CD4-positive, alpha-beta T cell treated with Interferon alpha-2 for 1 hour (primary cell): ENCODE measurements at places on chromosomes 1 and 21.

DNA sequence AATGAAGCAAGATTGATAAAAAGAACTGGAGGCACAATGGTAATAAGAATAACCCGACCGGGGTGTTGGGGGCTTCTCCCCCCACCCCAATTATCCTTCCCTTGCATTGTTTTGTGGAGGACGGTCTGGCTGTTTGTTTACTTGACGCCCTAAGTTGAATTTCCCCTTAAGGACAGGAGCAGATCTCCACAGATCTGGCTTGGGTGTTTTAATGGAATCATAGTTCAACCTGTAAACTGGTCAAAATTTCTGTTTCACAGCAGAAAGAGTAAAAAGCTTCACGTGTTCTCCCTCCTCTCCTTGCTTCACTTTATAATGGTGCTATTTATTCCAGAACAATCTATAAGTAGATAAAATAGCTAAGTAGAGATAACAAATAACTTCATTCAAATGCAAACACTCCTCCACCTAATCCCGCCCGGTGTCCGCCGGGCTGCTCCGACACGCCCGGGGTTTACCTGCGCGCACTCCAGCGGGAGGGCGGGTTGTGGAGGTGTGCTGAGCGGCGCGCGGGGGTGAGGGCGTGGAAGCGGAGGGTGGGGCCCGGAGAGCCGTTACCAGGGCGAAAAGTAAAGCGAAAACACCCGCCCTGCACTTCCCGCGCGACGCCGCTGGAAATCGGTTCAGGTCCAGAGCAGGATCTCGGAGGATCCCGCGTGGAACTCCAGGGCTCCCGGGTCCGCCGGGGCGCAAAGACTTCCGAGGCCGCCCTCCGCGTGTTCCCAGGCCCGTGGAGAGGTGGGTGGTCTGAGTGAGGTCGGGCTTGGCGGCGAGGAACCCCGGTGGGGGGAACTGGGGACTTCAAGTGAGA lies 2.0 kb upstream of the ATF3 start:
- peak; percentile 62 for DNase-seq

- DNase-seq, result no peak
Measured at GRCh38 chr1:171366085-171366484, 52.1 kb downstream of the FMO4 start.

DNA sequence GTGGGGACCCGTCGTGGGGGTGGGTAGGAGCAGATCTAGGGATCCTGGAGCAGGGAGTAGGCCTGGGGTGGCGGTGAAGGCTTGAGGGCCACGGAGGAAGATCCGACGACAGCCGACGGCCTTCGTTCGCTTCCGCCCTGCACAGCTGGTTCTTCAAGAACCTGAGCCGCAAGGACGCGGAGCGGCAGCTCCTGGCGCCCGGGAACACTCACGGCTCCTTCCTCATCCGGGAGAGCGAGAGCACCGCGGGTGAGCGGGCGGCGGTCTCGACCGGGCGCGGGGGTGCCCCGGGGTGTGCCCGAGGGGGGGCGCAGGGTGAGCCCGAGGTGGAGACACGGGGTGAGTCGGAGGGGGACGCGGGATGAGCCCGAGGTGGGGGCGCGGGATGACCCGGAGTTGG lies 16.5 kb upstream of the HDAC1 start:
- DNase-seq, result no peak

- no peak for DNase-seq
Measured at GRCh38 chr1:203069030-203069747, 16.6 kb downstream of the MYOG start.

GRCh38 chr1:83626603-83627002 lies 372.3 kb downstream of the TTLL7 start:
- DNase-seq, result no peak

DNA sequence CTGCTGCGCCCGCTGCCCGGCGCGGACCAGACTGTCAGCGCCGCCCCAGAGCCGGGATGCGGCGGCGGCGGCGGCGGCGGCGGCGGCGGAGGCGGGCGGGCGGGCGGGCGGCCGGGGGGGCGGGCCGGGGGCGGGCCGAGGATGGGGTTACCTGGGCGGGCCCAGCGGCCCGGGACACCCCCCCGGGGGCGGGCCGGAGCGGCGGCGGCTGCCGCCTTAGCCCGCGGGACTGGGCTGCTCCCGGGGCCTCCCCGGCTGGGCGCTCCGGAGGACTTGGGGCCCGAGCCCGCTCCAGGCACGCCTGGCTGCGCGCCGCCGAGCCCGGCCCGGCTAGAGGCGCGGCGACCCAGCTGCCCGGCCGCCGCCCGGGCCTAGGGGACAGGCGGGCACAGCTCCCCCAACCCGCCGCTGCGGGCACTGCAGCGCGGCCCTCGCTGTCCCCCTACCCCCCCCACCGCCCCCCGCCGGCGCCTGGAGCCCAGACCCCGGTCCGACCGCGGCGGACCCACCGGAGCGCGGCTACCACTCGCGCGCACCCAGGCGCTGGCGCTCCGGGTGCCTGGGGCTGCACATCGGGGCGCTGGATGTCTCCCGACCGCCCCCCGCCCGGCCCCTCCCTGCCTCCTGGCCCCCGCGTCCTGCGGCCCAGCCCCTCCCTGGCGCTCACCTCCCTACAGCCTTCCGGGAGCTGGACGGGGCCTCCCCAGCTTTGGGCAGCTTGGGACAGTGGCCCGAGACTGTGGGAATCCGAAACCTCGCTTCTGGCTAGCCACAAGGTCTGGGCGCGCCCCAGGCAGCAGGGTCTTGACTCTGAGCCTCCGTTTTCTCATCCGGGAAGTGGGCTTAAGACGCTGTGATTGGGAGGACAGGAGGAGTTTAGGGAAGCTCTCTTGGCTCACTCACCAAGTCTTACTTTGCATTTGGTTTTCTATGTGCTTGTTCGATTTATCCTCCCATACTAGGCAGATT lies at the start of gene WNT4:
WNT4 (minus strand) TSS at position 33 of the 969 bp plus-strand sequence. CDS start 175 bp downstream, outside the sequence.
- no peak for DNase-seq

DNA sequence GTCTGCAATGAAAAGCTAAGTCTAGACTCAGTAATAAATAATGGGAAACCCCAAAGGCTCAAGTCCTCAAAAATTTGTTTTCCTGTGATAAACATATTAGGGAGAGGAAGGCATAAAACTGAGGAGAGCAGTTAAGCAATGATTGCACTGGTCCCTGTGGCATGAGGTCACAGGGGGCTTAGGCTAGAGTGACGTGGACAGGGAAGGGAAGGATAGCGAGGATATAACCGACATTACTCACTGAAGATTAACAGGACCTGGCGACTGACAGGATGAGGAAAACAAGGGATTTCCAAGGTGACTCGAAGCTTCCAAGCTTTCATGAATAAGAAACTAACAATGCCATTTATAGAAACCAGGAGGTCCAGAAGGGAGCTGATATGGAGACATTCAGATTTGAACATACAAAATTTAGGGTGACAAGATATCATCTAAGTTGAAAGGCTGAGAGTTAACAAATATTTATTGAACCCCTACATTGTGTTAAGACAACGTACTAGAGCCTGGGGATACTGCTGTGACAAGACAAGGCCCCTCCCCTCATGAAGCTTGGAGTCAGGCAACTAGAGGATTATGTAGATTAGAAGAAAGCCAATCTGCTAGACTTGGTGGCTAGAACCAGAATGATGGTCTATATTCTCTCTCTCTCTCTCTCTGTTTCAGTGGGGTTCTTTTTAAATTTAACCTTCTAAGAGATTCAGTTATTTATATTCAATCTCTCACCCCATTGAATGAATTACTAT lies 33.2 kb upstream of the PKN2 start:
- DNase-seq, result no peak

DNA sequence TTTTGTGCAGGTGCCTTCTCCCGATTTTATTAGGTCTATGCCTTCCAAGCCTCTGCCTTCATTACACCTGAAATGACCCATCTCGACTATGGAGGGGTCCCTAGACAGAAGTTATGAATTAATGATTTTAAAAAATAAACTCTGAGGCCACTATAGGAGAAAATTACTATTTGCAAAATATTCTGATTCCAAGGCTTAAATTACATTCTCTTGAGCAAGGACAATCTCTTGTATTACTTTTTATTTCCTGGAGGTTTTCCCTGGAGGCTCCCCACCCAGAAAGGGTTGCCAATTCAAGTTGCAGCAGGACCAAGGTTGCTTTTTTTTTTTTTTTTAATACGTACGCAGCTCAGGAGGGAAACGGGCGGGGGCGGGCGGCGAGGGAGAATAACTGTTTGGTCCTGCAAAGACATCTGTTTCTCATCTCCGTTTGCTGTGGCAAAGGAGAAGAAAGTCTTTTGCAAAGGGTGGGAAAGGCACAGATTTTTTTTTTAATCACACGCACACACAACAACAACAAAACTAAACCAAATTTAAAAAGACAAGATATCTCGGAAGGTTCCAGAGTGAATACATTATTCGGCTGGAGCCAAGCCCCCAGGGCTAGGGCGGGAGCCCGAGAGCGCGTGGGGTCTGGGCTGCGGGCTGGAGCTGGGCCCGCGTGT lies 618 bp upstream of the SERTAD4 start:
- DNase-seq, result no peak

- DNase-seq, result no peak
Measured at GRCh38 chr21:45618846-45619485, 24.6 kb upstream of the PCBP3 start.

GRCh38 chr1:15456313-15456954 lies at the start of gene CELA2A:
TSS of gene CELA2A (plus strand) at chr1:15456732. CDS start at chr1:15456754, 22 bp downstream.
- no peak for DNase-seq

GRCh38 chr1:156806512-156807440 lies 9.9 kb downstream of the SH2D2A start:
- DNase-seq, result no peak

GRCh38 chr1:209876078-209876800 lies 48.5 kb downstream of the UTP25 start:
- no peak for DNase-seq

DNA sequence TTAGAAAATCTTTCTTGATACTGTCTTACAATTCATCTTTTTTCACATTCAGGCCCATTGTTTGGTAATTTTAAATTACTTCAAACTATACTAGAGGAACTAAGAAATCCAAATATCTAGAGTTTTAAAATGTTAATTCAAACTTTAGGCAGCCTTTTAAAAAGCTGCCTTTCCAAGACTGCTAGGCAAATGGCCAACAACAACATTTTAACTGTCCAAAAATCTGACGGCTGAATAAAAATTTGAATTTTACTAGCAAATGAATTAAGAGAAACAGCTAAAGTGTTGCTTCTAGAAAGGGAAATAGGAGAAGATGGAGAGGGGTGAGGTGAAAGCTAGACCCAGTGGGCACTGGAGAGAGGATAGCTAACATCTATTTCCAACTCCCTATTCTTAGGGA lies 17.2 kb downstream of the DPYD start:
- DNase-seq, result no peak

- DNase-seq, result no peak
Measured at GRCh38 chr21:17848228-17848627, 29.1 kb upstream of the C21orf91 start.

GRCh38 chr1:153945795-153946621 lies 510 bp downstream of the DENND4B start:
- DNase-seq, result peak; percentile 93

DNA sequence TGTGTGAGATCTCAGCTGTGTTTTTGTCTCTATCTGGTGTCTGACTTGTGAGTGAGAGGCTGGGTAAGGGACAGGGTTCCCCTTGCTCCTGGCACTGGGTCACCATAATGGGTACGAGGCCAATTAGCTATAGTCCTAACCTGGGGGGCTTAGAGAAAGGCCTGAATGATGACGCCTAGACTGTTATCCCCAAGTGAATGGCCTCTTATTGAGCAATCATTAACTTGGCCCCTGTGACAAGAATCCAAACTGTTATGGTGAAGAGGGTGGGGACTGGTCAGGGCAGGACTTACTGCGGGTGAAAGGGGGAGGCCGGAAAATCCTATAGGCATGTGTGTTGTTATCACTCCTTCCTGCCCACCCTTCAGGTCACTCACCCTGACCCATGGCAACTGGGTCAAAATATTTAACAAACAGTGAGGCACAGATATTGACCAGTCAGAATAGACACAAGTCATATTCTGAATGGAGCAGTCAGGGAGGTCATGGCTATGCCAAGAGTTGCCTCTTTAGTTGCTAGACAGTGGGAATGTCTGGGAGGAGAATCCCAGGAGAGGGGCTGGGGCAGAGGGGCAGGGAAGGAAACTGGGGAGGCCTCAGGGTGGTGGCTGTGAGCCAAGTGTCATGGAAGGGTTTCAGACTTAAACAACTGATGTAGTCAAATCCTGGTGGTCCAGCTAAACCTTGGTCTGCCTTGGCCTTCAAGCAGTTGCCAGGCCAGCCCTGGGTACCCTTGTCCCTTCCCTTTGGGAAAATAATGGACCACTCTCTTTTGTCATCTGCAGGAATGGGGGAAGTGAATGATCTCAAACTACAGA lies 3.2 kb downstream of the NR0B2 start:
- DNase-seq, result no peak

DNA sequence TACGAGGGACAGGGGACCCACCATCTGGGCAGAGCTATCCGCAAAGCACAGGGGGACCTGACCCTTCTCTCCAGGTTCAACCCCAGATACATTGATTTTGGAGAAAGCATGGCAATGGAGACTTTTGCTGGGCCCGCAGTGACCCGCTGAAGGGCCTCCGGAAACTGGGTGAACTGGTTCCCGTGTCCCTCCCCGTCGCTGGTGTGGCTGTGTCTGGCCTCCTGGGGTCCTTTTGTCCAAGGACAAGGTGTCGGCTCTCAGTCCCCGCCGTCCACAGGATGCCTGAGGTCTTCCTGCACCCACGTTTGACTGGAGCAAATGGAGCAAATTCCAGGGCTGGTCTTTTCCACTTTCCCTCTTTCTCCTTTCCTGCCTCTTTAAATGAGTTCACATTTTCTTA lies 176.3 kb downstream of the PRDM16 start:
- no peak for DNase-seq

GRCh38 chr1:228217551-228218344 lies 9.9 kb downstream of the OBSCN start:
- no peak for DNase-seq

DNA sequence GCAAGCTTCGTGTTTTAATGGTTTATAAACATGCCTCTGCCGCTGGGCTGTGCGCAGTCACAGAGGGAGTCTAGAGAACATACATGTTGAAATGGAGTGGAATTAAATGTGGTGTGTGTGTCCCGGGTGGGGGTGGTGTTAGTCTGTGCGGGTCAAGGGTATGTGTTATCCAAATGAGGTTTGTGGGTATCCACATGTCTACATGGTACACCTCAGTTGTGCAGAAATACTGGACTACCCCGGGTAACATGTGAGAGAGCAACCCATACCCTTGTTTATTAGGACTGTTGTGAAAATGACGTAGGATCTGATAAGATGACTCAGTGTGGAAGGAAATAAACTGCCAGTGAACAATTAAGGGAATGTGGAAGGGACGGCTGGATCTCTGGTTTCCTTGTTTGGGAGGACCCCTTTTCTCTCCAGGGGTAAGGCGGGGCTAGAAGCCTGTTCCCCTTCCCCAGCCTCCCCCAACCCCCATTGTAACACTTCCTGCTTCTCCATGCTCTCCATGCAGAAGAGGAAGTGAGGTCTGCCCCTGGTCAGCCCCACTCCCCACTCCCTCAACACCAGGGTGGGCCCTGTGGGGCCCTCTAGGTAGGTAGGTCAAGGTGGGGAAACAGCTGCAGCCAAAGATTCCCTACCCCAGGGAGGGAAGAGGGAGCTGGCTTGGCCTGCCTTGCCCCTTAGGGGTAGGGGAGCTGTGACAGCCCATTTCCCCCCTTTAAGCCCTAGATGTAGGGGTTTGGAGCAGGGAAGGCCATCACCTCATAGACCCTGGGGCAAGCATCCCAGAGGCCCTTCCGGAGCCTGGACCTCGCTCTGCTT lies 690 bp downstream of the EPS8L3 start:
- DNase-seq, result no peak
